ENCODE measurements at places on chromosomes 1 and 21.

DNA sequence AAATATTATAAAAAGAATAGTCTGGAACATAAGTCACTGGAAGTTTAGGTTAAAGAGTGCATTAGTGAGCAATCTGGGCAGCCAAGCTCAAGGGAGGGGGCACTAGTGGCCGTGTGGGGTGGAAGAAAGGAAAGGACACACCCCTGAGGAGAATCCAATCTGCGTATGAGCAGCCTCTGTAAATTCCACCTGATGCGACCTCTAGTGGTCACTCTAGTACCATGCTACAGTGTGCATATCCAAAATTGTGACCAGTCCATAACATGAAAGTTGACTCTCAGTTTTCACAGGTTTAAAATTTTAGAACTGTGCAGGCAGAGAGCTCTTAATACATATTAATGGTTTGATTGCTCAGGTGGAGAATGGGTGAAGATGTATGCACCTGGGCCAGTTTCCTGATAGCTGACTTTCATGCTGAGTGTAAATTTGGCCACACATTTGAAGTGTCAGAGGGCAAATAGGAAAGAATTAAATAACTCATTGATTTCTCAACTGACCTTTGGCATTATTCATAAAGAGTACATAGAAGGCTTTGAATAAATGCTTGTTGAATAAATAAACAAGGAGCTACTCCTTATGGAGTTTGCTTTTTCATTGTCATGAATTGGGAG, 105.9 kb upstream of the C21orf91 start:
- peak; percentile 89 for ATAC-seq

GRCh38 chr21:37770461-37770860, 145.8 kb downstream of the KCNJ6 start:
- ATAC-seq = no peak

DNA sequence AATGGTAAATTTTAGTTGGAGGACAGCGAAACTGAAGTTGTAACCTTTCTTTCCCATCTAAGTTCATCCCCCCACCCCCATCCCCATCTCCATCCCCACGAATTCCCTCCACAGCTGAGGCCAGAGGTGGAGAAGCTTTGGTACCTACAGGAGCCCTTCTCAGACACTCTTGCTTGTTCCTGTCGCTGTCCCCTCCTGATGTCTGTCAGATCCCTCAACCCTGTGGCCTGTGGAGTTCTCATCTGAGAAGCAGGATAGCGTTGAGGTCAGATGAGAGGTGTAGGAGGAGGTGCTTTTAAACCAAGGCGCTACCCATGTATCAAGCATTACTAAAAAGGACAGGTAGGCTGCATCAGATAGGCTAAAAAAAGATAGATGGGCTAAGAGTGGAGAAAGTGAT, 769 bp downstream of the NTPCR start:
- ATAC-seq = peak; percentile 15

- no peak for ATAC-seq
These were observed 150.6 kb downstream of the GABPA start for GRCh38 chr21:25885405-25885804.

- ATAC-seq = no peak
These were observed at the start of gene DMRTA2 for GRCh38 chr1:50422946-50423669. Gene DMRTA2, minus strand, starts transcription at chr1:50423443. Its CDS starts 1,907 bp downstream, at chr1:50421536.

DNA sequence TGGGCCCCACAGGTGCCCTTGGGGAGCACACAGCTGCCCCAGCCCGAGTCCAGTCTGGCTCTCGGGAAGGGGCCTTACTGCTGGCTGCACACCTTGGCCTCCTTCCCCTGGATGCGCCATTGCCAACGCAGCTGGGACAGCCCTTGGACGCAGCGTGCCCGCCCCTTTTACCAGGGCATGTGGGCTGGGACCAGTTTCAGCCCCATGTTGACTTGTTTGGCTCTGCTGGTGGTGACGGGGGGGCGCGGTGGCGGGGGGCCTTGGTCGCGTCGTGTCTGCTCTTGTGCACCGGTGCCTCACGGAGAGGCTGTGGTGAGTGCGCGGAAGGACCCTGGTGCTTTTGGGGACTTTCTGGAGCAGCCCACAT, 19.6 kb downstream of the SKI start:
- ATAC-seq = no peak

DNA sequence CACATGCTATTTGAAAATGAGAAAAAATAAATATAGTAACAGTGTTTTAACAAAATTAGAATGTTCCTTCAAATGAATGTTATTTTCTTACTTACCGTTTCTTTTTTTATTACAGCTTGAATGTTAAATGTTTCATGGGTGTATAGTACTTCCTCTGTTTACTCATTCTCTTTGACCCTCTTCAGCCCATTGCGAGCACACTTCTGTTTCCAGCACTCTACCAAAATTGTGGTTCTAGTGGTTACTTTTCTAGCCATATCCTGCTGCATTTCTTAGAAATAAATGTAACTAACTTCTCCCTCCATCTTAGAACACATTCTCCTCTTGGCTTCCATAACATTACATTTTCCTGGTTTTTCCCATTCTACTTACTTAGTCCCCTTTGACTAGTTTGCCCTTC, 190.0 kb upstream of the C1orf105 start:
- ATAC-seq = no peak
